GM12864 (cell line): ENCODE measurements at places on chromosomes 3 and 15.

GRCh38 chr3:196604548-196604947 lies 34.9 kb upstream of the NRROS start:
- DNase-seq = peak; percentile 36

DNA sequence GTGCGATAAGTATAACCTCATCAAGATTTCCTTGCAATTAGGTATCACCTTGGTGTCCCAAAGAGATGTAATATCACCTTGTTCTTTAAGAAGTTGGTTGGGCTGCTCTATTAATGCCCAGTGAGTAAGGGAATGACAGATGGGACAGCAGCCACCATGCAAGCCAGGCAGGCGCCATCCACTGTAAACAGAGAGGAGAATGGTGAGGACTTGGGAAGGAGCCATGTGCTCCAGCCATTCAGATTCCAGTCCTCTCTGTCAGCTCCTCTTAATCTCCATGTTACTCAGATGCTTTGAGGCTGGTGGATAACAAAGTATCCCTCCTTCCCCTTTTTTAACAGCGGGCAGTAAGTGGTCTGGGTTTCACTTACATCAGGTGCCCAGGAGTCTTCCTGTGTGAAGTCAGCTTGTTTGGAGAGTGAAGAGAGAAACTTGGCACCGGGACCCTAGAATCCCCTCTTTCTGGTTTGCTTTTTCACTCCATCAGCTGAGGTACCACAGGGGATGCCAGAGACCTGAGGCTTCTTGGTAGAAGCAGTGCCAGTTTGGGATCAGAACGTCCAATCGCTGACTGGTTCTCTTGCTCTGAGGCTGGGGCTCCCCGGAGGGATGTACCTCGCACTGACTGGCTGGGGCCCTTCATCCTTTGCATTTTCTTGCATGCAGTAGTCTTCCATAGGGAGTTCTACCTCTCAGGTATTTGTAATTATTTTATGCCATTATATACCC lies 29.5 kb downstream of the SLCO3A1 start:
- no peak for DNase-seq

- DNase-seq = no peak
These were observed 80.7 kb downstream of the GADL1 start for GRCh38 chr3:30813734-30814133.

DNA sequence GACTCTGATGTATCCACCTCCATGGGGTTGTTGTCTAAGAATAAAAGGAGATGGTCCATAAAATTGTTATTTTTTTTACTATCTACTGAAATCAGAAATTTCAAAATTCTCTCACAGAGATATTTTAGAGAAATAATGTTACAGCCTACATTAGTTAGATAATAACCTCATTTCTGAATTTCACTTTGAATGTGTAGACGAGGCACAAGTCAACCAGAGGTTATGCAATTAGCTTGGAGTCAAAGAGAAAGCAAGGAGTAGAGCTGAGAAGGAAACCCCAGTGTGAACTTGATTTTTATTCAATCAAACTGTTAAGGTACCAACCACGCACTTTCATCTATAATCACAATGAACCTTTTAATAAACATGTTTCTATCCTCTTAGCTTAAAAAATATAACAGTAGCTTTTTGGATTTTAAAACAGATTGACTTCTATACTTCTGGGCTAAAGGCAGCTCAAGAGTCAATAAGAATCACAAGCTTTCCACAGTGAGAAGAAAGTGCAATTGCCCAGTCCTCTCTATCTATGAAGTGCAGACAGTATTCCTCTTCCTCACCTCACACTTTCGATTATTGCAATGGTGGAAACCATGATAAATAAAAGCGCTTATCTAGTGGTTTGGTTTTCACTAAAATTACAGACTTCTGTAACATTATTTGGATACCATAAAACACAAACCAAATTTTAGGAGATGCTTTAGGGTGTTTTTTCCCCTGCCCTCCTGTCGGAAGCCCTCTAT lies 403.2 kb downstream of the ZBTB20 start:
- no peak for DNase-seq

DNA sequence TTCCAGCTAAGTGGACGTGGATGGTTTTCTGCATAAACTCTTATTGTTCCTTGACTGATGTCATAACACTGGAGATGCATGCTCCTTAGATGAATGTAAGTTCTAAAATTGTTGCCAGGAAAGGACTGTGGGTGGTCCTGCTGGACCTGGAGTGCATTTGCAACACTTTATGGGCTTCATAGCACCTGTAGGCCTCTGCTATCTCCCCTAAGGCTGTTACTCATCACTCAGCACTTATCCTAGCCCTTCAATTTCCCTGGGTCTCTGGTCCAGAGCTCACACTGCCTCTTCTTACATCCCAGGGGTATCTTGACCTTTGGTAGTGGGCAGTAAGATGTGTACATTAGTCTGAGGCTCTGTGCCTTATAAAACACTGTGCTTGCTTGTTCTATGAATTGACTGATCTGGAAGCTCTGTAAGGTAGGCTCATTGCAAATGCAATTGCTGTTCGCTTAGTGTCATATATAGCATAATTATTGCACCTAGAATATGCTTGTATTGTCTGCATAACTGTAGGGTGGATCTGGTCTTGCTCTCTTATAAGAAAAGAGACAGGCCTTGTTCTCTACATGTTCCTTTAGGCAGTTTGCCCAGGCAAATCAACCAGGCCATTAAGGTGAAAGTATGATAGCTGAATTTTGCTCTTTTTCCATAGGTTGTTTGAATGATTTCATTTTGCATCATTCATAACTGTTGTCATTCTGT lies 35.8 kb downstream of the SLCO3A1 start:
- no peak for DNase-seq

DNA sequence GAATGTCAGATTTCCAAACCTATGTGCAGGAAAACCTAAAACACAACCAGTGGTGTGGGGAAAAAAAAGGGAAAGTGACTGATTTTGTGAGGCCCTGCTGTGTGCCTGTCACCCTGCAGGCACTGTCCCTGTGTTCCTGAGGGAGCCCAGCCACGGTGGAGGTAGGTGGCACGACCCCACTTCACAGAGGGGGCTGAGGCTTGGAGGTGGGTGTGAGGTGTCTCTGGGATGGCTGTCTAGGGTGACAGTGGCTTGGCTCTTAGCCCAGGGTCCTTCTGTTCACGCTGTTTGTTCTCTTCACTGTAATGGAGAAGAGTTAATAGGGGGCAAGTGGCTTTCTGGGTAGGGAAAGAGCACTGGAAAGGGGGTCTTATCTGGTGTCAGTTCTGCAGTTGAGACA lies 22.6 kb downstream of the RASGRF1 start:
- DNase-seq = no peak

DNA sequence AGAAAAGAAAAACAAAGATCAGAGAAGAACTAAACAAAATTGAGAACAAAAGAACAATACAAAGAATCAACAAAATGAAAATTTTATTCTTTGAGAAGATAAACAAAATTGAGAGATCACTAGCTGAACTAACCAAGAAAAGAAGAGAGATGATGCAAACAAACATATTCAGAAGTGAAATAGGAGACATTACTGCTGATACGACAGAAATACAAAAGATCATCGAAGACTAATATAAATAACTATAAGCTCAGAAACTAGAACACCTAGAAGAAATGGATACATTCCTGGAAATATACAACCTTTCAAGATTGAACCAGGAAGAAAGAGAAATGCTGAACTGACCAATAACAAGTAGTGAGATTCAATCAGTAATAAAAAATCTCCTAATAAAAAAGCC lies 533.1 kb upstream of the PPP2R3A start:
- DNase-seq = no peak

DNA sequence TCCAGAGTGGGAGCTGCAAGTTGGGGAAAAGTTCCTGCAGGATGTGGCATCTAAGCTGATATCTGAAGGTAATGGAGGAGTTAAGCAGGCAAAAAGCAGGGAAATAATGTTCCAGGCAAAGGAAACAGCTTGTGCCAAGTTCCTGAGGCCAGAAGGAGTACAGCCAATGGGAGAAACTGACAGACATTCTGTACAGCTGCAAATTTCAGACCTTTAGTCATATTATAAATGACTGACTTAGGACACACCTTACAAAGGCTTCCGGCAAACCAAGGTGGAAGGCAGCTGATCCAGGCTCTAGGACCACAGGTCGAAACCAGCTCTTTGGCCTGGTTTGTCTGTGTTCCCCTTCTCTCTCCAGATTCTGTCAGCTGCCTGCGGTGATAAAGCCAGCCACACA lies 9.3 kb downstream of the WWTR1 start:
- no peak for DNase-seq
